ENCODE measurements at places on chromosomes 3 and 15.

- DNase-seq = no peak
Observed at GRCh38 chr3:135034891-135035440, 239.9 kb downstream of the EPHB1 start.

DNA sequence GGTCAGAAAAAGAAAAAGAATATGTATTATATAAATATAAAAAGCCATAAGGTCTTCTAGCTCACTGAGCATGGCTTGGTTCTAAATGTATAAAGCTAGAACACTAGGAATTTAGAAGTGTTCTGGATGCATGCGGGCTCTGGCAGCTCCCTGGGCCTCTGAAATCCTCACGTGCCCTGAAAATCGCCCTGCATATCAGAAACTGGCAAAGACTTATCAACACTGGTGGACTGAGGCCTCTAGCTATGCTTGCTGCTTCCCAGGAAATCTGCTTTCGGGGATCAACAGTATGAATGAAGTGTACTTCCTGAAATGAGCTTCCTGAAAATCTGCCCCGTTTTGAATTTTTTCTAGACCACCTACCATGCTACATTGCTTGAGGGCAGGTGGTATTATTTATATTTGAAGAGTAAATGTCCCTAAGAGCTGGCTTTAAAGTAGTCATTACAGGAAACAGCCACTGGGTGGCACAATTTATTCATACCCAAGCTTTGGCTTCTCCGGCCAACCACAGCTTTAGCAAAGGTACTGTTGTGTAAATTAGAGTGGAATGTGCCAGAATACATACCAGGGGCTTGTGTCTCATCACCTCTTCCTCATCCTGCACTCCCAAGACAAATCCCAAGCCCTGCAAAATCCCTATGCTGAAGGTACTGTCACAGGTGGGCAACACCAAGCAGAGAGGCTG lies 17.7 kb downstream of the CRTAP start:
- DNase-seq = no peak

DNA sequence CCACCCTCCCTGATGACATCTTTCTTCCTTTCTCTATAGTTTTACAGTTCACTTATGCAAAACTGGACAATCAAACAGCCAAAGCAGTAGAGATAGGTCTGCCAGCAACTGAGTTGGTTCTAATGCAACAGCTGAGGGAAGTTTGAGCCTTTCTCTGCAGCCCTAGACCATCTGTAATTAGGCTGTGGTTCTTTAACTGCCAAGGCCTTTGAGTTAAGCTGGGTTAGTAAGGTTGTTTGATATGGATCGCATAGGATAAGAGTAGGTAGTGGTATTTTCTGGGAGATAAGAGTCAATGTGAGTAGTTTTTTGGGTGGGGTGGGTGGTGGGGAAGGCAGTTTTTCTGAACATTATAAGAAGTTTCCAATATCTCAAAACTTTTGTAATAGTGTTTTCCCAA lies 3.0 kb downstream of the RPL39L start:
- no peak for DNase-seq

GRCh38 chr15:23860290-23861245 lies 173.5 kb upstream of the NDN start:
- no peak for DNase-seq

- DNase-seq = no peak
Observed at GRCh38 chr3:41000471-41000870, 198.8 kb upstream of the CTNNB1 start.

DNA sequence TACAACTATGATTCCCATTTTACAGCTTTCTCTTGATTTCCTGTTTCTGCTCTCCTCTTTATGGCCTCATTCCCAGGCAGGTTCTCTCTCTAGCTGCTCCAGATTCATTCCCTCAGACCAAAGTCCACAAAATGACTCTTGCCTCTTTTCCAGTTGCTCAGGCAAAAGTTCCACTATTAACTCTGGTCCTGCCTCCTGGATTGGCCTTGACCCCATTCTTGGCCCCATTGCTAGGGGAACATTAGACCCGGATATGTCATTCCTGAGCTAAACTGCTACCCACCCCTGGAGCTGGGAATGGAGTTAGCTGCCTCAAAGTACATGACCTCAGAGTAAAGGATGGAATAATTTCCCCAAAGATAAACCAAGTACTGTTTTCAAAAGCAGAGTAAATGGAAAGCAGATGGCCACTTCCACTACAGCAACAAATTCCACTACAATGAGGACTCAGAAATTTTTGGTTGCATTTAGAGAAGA lies 73.0 kb upstream of the GAP43 start:
- DNase-seq = no peak

DNA sequence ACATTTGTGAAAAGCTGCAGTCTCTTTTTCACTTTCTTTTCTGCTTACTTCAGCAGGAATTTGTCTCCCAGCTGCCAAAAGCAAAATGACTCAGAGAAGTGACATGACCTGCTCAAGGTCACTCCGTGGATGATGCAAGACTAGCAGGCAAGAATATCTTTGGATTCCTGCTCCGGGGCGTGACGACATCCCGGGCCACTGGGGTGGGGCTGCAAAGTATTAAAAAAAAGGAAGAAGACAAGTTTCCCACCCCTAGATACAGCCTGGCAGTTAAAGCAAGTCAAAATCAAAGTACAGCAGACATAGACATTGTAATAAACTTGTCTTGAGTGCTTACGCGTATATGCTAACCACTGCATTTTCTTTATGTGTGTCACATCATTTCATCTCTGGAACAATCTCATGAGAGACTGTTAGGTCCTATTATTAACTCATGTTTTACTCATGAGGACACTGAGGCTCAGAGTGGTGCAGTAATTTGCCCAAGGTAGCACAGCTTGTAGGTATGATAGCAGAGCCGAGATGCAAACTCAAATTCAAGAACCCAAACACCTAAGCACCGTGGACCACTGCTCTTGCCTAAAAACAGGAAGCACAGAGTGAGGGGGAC lies 485.2 kb upstream of the PROK2 start:
- DNase-seq = no peak

GRCh38 chr15:41585127-41586047 lies 26.4 kb downstream of the TYRO3 start:
- DNase-seq = no peak

GRCh38 chr15:47784820-47785219 lies 67.5 kb downstream of the SEMA6D start:
- no peak for DNase-seq

GRCh38 chr15:64773606-64774005 lies 1.8 kb downstream of the RBPMS2 start:
- no peak for DNase-seq

GRCh38 chr15:85011160-85011571 lies 29.5 kb downstream of the PDE8A start:
- no peak for DNase-seq

DNA sequence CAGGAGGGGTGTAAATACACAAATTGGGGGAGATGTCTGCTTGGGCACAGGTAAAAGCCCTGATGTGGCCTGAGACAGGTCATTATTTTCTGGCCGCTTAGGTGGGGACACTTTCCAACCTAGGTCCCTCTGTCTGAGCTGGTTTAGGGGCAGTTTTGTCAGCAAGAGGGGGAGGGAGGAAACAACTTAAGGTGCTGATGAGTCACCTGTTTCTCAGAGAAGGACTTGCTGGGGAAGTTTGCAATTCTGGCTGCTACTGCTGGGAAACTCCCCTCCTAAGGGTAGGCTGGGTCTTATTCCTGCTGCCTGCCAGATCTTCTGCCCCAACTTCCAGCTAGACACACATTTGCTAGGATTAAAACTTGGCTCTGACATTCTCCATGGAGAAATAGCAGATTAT lies 4.8 kb upstream of the RHOV start:
- DNase-seq = no peak

GRCh38 chr3:195034101-195034500 lies 236.9 kb downstream of the XXYLT1 start:
- DNase-seq = no peak

DNA sequence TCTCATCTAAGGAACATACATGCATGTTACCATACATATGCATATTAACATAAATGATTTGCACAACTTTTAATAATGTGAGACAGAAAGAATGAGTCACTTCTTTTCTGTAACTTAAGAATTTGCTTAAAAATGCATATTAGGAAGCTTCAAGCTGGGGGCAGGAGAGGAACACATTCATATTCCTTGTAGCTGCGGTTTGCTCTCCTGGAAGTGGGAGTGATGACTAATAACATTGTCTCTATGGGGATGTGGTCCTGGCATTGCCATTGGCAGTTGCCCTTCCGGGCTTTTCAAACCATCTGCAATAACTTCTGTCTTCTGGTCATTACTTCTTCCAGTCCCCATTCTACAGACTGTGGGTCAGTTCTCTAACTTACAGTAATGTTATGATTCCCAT lies 15.6 kb downstream of the CHST2 start:
- no peak for DNase-seq

DNA sequence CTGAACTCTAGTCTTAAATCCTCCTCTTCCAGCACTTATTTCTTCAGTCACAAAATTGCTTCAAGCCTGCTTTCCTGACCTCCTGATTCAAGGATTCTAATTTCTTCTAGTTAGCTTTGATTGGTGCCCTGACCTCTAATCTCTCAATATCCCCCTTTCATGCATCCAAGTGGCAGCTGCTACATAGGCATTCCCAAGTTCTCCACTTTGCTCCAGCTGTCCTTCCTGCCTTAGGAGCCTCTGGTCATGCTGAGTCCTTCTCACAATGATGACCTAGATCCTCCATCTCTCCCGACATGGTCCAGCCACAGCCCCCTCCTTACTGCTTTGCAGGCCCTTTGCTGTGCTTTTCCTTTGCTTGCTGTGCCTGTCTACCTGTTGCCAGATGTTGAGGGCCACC lies 347.8 kb upstream of the C2CD4B start:
- DNase-seq = no peak
